ENCODE measurements at places on chromosomes 6 and 20.

DNA sequence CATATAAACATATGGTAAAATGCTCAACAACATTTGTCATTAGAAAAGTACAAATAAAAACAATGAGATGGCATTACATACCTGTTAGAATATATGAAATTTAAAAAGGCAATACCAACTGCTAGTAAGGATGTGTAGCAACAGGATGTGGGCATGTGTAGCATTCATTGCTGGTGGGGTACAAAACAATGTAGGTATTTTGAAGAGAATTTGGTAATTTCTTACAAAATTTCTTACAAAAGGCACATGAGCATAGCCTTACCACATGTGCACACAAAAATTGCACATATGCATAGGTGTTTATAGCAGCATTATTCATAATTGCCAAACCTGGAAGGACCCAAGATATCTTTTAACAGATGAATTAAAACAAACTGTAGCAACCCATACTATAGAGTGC lies 1355.1 kb upstream of the CITED2 start:
- no peak for DNase-seq

GRCh38 chr20:1832634-1833033 lies 62.6 kb upstream of the SIRPA start:
- no peak for DNase-seq

- no peak for DNase-seq
Observed at GRCh38 chr6:151730496-151730870, 77.0 kb upstream of the ESR1 start.

- no peak for DNase-seq
Observed at GRCh38 chr6:89675949-89676748, 37.6 kb upstream of the LYRM2 start.

- DNase-seq = no peak
Observed at GRCh38 chr20:22386306-22386623, 198.1 kb downstream of the FOXA2 start.

GRCh38 chr6:89745096-89745495 lies 74.5 kb downstream of the MDN1 start:
- no peak for DNase-seq

GRCh38 chr20:25316506-25317190 lies 68.8 kb downstream of the PYGB start:
- no peak for DNase-seq

- no peak for DNase-seq
Observed at GRCh38 chr6:72561629-72562028, 60.2 kb upstream of the KCNQ5 start.

- no peak for DNase-seq
Observed at GRCh38 chr20:62149532-62150309, 6.2 kb downstream of the SS18L1 start.

- no peak for DNase-seq
Observed at GRCh38 chr20:436476-436875, 25.9 kb downstream of the TBC1D20 start.

DNA sequence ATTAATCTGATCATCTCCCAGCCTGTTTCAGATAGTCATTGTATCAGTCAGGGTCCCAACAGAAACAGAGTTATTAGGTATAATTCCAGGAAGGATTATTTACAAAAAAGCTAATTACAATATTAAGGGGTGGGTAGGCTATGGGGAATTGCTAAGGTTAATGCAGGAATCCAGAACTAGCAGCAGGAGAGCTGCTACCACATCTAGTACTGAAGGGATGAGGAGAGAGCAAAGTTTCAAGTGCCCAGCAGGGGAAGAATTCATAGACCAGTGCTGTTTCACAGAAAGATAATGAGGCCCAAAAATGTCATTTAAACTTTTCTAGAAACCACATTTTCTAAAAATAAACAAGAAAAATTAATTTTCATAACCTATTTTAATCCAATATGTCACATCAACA lies 284.2 kb downstream of the HACE1 start:
- DNase-seq = no peak

- no peak for DNase-seq
Observed at GRCh38 chr6:33116841-33117711, 41.3 kb downstream of the HLA-DPB1 start.

DNA sequence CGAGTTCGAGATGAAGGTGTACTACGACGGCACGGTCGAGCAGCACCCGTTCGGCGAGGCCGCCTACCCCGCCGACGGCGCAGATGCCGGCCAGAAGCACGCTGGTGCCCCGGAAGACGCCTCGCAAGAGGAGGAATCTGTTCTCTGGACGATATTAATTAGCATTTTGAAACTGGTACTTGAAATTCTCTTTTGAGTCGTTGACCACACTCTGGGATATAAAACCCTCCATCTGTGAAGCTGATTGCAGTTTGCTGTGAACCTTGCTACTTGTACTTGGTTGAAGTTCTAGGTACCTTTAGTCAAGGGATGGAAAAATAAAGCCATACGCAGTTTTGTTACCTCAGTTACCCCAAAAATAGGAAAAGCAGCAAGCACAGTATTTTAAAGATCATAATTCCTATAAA lies 917 bp downstream of the C6orf120 start:
- DNase-seq = no peak

GRCh38 chr6:12760911-12761310 lies 44.3 kb downstream of the PHACTR1 start:
- no peak for DNase-seq

- DNase-seq = no peak
Observed at GRCh38 chr6:156916130-156916801, 139.1 kb downstream of the ARID1B start.

GRCh38 chr20:59007665-59008511 lies 834 bp upstream of the CTSZ start:
- no peak for DNase-seq

GRCh38 chr6:81997090-81997926 lies 244.8 kb upstream of the TENT5A start:
- DNase-seq = no peak

GRCh38 chr6:139473231-139473701 lies 98.8 kb upstream of the CITED2 start:
- DNase-seq = no peak

DNA sequence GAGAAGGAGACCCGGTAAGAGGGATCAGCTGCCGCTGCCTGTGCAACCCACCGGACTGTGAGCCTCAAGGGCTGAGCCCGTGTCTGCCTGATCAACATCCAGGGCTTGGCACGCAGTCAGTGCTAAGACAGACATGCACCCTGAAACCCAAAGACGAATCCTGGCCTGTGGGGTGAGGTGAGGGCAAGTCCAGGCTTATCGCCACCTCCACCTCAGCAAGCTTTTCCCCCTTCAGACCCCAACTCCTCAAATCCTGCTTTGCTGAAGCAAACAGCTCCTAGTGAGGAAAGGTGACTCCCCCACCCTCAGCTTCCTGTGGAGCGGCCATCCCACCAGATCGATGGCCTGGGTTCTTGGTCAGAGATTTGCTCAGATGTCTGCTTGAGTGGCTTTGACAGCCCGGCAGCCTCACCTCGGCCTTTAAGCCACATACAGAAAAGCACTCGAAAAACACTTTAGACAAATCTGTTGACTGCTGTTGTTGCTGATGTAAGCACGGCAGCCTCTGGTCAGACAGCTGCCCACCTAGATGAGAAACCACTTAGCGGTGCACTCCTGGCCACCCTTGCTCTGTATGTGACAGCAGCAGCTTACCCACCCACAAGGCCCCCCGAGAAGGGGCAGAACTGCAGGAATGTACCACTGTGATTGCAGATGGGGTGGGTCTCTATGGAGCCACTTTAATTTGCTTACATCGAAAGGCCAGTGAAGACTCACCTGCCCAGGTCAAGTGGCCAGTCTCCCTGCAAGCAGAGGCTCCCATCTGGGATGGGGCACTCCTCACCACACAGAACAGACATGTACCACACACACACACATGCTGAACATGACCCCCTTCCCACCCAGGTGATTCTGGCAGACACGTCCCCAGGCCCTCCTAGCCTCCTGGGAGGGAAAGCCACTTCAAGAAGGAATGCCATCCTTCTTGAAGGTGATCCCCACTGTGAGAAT lies 14.8 kb downstream of the MTCH1 start:
- DNase-seq = no peak

DNA sequence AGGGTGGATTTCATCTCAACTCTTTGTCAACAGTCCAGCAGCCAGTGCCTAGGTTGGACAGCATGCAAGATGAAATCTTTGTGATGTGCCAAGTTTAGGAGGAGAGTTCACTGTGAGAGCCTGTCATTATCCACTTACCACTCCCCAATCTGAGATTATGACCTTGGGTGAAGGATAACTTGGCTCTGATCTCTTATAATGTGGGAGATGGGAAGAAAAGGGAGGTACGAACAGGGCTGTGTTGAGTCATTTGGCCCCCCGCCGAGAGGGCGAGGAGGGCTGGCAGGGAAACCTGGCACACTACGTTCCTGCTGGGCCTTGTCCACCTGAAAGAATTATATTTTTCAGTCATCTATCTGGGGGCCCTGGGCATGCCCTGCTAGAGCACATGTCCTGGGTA lies 35.8 kb downstream of the LAMA4 start:
- no peak for DNase-seq

Data from activated T-cell treated with anti-CD3 and anti-CD28 coated beads for 24 hours (primary cell).